ENCODE measurements at places on chromosomes 11 and 22.

DNA sequence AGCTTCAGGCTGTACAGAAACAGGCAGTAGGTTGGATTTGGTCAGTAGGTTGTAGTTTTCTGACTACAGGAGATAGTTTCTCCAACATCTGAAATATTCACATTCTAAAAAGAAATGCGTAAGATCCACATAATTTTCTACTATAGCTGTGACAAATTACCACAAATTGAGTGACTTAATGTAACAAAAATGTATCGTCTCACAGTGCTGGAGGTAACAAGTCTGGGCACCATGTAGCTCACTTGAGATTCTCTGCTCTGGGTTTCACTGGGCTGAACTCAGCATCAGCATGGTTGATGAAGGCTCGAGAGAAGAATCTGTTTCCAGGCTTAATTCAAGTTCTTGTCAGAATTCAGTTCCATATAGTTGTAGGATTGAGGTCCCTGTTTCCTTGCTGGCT lies 350.9 kb upstream of the CCDC179 start:
- no peak for DNase-seq

DNA sequence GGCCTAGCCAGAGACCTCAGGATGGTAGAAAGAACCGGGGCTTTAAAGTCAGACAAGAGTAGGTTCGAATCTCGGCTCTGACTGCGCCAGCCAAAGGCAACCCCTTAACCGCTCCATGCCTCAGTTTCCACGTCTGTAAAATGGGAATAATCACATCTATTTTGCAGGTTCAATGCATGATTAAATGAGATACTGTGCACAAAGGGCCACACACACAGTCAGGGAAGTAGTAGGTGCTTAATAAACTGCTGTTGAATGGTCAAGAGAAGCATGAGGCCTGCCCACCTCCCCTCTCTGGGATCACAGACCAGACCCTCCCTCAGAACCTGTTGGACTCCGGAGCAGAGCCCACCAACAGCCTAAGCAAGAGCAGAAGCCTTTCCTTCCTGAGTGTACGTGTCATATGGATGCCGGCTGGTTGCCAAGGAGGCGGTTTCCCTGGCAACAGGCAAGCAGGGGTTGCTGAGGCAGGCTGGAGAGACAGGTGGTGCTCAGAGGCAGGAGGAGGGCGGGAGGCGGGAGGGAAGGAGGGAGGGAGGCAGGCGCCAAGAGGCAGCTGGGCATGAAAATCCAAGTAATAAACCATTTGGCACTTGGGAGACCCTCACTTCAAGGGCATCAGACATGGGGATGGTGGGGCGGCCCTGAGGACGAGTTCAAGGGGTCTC lies 43.9 kb downstream of the NFAM1 start:
- DNase-seq: no peak

- no peak for DNase-seq
Measured at GRCh38 chr11:130603335-130603906, 155.0 kb downstream of the ADAMTS15 start.

DNA sequence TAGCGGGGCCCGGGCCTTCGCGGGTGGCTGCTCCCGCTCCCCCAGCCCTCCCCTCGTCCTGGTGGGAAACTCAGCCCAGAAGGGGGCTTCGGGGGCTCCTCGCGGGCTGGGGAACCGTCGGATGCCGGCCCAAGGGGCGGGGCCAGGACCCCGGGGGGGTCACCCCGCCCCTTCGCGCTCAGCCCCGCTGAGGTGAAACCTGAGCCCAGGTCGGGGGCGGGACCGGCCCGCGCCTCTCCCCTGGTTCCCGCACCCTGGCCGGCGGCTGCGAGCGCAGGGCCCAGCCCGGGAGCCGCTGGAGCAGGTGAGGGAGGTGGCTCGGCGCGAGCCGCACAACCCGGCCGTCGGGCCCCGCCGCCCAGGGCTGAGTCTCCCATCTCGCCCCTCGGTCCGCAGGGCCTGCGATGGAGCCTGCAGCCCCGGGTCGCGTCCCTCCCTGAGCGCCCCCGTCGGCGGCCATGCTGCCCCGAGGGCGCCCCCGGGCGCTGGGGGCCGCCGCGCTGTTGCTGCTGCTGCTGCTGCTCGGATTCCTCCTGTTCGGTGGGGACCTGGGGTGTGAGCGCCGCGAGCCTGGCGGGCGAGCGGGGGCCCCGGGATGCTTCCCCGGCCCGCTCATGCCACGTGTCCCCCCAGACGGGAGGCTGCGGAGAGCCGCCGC lies at the start of gene LARGE2:
TSS of gene LARGE2 (plus strand) at position 232 of the 658 bp plus-strand sequence. CDS start at position 459, 227 bp downstream.
- no peak for DNase-seq

DNA sequence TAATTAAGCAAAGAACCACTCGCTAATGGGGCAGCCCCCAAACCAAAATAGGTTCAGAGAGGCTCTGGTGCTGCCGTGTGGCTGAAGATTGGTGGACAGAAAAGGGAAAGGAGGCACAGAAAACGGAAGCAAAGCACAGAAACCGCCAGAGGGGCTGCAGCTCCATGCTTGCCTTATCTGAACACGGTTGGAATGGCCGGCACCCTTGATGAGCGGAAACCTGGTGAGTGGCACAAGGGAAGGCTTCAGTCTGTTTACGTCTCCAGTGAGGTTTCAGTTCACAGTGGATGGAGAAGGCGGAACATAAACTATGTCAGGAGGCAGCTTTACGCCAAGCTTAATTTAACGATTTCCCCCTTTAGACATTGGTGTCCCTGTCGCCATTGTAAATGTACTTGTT lies 5.2 kb upstream of the PRR33 start:
- DNase-seq: no peak

GRCh38 chr11:64290352-64291261 lies 495 bp upstream of the KCNK4 start:
- DNase-seq: no peak

Measured in activated T-helper 2 cell treated with anti-CD3 and anti-CD28 coated beads, Interferon-gamma antibody, Interleukin-2, Interleukin-4, amounts not matched to agents 10 μg/mL and 5 μg/mL and 100 μg/mL, durations not matched to agents 14 hours and 24 hours and 36 hours (primary cell).